Right ventricle myocardium inferior (tissue), 1 donor: ENCODE measurements at places on chromosomes 2 and 18. TPM values are rescaled to one million over a fixed set of nuclear protein-coding genes. Genes with fewer than 3 reads are reported as not detected.

The STRADB gene
- 79.1 TPM for total RNA-seq

The UGT1A8 gene
- total RNA-seq, result not detected

The HDHD2 gene
- 34.2 TPM for total RNA-seq

The PROKR1 gene
- total RNA-seq, result not detected

The TLX2 gene
- not detected for total RNA-seq

The ADGRF3 gene
- 0.16 TPM for total RNA-seq

The FMNL2 gene
- total RNA-seq, result 7.2 TPM

The SLC23A3 gene
- 0.87 TPM for total RNA-seq

The HPCAL1 gene
- total RNA-seq, result 41.9 TPM

The SERPINB13 gene
- total RNA-seq, result not detected

The HRH4 gene
- total RNA-seq, result 0.19 TPM

DNA sequence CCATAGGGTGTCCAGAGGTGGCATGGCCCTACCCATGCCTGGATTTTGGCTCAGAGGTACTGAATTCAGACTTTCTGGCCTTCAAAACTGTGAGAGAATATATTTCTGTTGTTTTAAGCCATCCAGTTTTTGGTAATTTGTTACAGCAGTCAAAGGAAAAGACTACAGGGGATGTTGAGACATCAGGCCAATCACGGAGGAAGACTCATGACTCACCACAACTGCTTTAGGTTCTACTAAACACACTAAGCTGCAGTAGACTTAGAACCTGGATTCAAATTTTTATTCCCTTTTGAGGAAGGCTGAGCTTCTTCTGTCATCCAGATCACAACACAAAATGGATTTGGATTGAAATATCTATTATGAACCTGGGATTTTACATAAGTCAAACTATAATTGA, 12.0 kb upstream of the C2orf66 start:
- DNase-seq, result no peak

DNA sequence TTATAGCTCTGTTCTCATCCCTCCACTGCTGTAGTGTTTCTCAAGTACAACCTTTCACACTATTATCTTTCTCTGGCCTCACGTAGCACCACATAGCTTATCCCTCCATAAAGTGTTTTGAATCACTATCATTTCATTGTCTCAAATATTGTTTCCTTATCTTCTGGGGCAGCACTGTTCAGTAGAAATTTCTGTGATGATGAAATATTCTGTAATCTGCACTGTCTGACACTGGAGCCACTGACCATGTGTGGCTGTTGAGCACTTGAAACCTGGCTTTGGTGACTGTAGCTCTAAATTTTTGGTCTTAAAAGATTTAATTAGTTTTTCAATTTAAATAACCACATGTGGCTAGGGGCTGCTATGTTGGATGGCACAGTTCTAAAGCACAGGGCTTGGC, 78.9 kb downstream of the CPS1 start:
- DNase-seq, result no peak

- DNase-seq, result no peak
Measured at GRCh38 chr18:44889111-44889510, 208.4 kb downstream of the SETBP1 start.

GRCh38 chr2:130726614-130727180, 2.2 kb upstream of the GPR148 start:
- no peak for DNase-seq

- DNase-seq, result no peak
Measured at GRCh38 chr18:8912348-8913326, 189.9 kb upstream of the NDUFV2 start.

DNA sequence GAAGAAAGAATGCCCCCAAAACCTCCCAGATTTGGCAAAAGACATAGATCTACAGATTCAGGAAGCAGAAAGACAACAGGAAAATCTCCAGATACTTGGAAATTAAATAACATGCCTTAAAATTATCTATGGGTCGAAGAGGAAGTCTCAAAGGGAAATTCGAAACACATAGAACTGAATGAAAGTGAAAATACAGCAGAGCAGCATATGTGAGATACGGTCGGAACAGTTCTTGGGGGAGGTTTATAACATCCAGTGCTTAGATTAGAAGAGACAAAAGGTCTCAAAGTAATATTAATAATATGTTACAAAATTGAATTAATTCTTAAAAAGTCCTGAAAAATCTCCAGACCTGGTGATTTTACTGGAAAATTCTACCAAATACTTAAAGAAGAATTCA, 14.3 kb downstream of the KCNG2 start:
- no peak for DNase-seq

- no peak for DNase-seq
Measured at GRCh38 chr18:2442006-2442405, 129.3 kb downstream of the METTL4 start.

DNA sequence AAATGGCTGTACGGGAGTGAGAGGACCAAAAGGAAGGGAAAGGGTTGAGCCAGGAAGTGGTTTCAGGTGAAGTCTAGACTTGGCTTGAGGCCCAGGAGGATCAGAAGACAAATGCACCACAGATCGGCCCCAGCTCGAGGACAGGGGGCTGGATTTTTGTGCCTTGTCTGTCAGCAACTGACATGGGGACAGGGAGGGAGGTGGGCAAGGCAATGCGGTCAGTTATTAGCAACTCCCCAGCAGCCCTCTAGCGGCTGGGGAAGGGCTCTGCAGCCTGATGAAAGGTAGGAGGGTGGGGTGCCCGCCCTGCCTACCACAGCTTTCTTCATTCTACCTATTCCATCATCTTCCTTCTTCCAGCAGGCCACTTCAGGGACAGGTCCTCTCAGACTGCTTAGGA, 50.0 kb downstream of the CPO start:
- DNase-seq, result peak; percentile 74

GRCh38 chr2:17270894-17271293, 247.3 kb downstream of the RAD51AP2 start:
- DNase-seq, result no peak

GRCh38 chr2:150182566-150183235, 304.8 kb downstream of the RND3 start:
- no peak for DNase-seq
